Smooth muscle cell of trachea (primary cell): ENCODE measurements at places on chromosomes 11 and 22. TPM values are rescaled to one million over a fixed set of nuclear protein-coding genes. Genes with fewer than 3 reads are reported as not detected.

The C11orf86 gene
- total RNA-seq, result not detected in 2 replicates

The OR5A1 gene
- total RNA-seq, result not detected in 2 replicates

The ROM1 gene
- 3.9 and 4.6 TPM in 2 replicates for total RNA-seq

The OR52I1 gene
- not detected in 2 replicates for total RNA-seq

The GLYATL2 gene
- total RNA-seq, result 1.7 and 5.5 TPM in 2 replicates

The USH1C gene
- not detected in 2 replicates for total RNA-seq

The TMEM218 gene
- 30.8 and 31.3 TPM in 2 replicates for total RNA-seq

The PICALM gene
- total RNA-seq, result 275 and 290 TPM in 2 replicates

The PHLDB1 gene
- total RNA-seq, result 77.2 and 103 TPM in 2 replicates

The C11orf91 gene
- total RNA-seq, result 0.33 TPM in 1 of 2 replicates, not detected in the other

The HSPB2 gene
- total RNA-seq, result 0.58 and 0.99 TPM in 2 replicates

The SLC25A17 gene
- total RNA-seq, result 15.1 and 19.2 TPM in 2 replicates

The PGA5 gene
- 0.29 and 0.50 TPM in 2 replicates for total RNA-seq

The MAPK11 gene
- total RNA-seq, result 6.7 and 17.5 TPM in 2 replicates

The PVALB gene
- total RNA-seq, result not detected in 2 replicates

The APOBEC3A gene
- total RNA-seq, result not detected in 2 replicates

The AAMDC gene
- total RNA-seq, result 18.9 and 38.3 TPM in 2 replicates

The CCDC87 gene
- 0.29 and 1.2 TPM in 2 replicates for total RNA-seq

The MMP12 gene
- 0.44 and 1.8 TPM in 2 replicates for total RNA-seq

The MRPL49 gene
- total RNA-seq, result 50.4 and 55.6 TPM in 2 replicates

The PMM1 gene
- total RNA-seq, result 34.4 and 45.1 TPM in 2 replicates

The WT1 gene
- total RNA-seq, result not detected in 2 replicates

The SLC2A11 gene
- total RNA-seq, result 7.1 and 16.2 TPM in 2 replicates

The CALCA gene
- total RNA-seq, result not detected in 2 replicates
